Stimulated activated naive CD4-positive, alpha-beta T cell treated with Interleukin-2 at 50 U/mL for 16 hours (primary cell): ENCODE measurements at places on chromosomes 11 and 22.

DNA sequence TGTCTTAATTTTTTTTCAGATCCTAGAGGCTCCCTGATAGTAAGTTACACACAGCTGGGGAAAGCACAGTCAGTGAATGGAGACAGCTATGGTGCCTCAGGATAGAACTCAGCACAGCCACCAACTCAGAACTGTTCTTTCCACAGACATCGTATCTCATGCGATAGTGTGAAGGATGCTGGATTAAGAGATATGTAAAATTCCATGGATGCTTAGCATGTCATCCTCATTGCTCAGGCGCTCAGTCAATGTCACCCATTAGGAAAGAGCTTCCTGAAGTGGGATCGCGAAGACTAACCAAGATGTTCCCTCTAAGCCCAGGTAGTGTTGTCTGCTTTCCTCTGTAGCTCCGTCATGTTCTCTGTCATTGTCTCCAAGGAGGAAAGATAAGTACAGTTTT lies 1000.4 kb downstream of the OPCML start:
- no peak for DNase-seq

DNA sequence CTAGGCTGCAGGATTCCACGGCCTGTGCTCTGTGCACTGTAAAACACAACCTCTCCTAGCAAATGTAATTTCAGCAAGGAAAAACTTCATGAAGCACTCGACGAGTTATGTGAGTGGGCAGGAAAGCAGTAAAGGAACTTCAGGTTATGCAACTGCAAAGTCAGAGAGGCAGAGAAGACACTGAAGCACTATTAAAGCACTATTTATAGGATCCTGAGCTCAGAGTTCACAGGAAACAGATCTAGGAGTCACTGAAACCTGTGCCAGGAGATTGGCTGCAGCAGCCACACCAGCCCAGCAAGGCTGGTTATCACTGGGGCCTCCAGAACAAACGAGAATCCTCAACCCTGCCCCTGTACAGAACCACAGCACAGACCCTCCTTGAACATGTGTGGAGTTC lies 2.5 kb downstream of the SMIM35 start:
- no peak for DNase-seq

GRCh38 chr22:45692549-45692948 lies 20.9 kb downstream of the ATXN10 start:
- no peak for DNase-seq

- no peak for DNase-seq
Measured at GRCh38 chr11:114499756-114500155, 59.9 kb downstream of the NXPE1 start.

DNA sequence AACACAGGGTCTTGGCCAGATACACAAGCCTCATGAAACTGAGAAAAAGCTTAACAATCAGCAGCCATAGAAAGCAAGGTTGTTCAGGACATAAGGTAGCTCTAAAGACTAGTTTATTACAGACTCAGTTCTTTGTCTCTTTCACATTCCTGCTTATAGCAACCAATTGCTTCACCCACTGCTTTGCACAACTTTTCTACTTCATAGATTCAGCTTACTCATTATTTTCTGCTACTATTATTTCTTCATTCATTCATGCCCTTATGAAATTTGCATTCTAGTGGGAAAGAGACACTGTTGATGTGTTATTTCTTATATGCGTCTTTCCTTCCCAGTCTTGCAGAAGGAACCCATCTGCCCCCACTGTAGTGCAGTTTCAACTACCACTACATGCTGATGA lies 4.7 kb downstream of the CCDC34 start:
- DNase-seq: no peak

DNA sequence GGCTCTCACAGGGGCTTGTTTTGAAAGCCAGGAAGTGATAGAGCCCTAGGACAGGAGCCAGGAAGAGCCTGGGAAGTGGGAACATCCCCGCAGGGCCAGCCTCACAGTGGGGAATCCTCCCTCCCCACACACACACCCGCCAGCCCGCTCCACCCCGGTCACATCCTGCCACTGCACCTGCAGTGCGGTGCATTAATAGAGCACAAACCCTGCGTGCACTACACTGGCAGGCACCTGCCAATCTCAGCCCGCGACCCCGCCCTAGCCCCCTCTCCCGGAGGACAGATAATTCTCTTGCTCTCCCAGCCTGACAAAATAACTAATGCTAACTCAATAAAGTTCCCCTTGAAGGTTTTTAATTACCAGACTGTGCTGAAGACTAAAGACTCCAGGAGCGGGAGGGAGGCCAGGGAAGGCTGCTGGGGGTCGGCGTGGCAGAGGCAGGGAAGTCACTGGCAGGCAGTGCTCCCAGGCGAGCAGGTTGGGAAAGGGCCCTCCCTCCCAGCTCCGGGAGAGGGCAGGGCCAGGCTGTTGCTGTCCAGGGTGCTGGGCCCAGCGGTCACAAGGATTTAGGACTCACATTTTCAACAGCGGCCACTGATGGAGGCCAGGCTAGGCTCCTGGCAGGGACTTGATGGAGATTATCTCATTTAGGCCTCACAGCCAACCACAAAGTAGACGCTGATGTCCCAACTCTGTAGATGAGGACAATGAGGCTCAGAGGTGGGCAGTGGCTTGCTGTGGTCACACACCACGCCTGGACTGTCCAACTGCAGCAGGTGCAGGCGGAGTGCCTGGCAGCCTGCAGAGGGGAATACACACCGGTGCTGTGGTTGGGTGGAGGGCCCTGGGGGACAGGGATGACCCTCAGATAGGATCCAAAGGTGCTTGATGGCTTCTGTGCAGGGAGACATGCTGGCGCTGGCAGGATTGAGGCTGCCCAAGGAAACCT lies 23.9 kb upstream of the TCF20 start:
- DNase-seq: no peak

- no peak for DNase-seq
Measured at GRCh38 chr11:36565031-36565610, 2.7 kb upstream of the RAG1 start.

- DNase-seq: no peak
Measured at GRCh38 chr22:24101966-24102365, 79.3 kb upstream of the SUSD2 start.

GRCh38 chr11:15687342-15687741 lies 572.6 kb downstream of the INSC start:
- no peak for DNase-seq

GRCh38 chr11:2443406-2443805 lies 908 bp downstream of the TRPM5 start:
- DNase-seq: no peak

DNA sequence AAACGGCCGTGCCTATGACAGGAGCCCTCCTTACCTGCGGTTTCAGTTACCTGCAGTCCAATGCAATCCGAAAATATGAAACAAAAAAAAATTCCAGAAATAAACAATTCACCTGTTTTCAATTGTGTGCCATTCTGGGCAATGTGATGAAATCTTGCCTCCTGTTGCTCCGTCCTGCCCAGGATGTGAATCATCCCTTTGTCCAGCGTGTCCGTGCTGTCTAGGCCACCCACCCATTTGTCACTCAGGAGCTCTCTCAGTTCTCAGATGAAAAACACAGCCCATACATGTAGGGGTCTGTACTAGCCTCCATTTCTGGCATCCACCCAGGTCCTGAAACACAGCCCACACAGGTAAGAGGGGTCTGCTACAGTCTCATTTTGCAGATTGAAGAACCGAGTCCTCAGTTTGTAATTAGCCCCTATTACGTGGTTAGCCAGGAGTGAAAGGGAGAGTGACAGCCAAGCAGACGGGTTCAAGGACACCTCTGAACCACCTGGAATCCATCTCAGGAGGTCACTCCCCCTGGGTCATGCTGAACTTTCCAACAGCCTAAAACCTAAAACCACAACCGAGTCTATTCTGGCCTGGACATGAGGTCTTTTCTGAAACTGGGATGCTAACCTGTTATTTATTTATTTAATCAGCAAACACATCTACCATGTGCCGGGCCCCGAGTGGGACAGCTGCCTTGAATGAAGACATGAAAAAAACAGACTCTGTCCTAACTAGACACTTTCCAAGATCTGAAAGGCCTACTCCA lies 317.2 kb downstream of the SHANK2 start:
- DNase-seq: no peak

DNA sequence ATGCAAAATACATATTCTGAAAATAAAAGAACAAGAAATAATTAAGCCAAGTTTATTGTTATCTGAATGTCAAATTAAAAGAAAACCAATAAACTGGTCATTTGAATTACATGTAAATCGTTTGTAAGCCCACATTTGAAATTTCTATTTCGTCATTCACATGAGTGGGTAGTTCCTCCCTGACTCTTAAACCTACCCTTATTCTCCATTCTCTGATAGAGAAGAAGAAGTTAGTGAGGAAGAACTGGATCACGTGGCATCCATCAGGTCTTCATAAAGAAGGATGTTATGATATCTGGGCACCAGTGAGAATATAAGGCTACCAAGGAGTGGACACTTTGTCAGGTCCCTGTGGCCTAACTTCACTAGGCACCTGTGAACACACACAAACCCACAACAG lies 328.1 kb downstream of the OPCML start:
- DNase-seq: no peak

DNA sequence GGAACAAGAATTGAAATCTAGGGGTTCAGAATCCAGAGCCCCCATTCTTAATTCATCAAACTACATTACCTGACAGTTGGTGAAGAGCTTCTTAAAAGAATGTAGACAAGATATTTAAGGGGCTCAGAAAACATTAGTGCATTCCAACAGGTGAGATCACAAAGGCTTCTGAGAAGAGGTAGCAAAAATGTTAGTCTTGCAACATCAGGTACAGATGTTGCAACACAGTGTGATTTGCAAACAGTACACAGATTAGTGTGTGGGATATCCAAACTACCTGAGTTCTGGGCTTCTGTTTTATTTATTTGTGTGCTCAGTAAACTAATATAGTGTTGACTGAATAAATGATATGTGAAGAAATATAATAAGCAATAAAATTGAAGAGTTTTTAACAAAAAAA lies 11.8 kb downstream of the CASP4 start:
- no peak for DNase-seq

DNA sequence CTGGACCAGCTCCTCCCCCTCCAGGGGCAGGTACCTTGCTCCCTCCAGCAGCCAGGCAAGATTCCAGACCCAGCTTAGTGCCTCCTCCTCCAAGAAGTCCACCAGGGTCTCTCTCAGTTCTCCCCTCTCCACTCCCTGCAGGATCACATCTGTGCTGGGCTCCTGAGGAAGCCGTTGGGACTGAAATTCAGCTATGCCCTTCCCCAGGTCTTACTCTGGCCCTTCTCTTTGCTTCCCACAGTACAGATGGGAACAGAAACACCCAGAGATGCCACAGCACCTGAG lies 14.6 kb downstream of the WNT7B start:
- DNase-seq: no peak

DNA sequence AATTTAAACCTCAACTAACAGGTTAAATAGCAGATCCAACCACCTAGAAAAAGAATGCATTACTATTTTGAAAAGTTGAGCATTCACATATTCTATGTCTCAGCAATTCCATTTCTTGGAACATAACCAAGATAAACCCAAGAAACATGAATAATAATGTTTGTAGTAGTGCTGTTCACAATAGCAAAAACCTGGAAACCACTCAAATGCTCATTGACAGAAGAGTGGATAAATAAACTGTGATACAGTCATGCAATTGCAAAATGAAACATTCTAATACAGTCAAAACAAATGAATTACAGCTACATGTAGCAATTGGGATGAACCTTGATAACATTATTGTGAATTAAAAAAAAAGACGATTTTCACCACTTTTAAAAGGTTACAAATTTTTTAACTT lies 162.8 kb upstream of the TMEM45B start:
- DNase-seq: no peak

GRCh38 chr11:17141156-17141555 lies 63.7 kb upstream of the RPS13 start:
- DNase-seq: no peak

DNA sequence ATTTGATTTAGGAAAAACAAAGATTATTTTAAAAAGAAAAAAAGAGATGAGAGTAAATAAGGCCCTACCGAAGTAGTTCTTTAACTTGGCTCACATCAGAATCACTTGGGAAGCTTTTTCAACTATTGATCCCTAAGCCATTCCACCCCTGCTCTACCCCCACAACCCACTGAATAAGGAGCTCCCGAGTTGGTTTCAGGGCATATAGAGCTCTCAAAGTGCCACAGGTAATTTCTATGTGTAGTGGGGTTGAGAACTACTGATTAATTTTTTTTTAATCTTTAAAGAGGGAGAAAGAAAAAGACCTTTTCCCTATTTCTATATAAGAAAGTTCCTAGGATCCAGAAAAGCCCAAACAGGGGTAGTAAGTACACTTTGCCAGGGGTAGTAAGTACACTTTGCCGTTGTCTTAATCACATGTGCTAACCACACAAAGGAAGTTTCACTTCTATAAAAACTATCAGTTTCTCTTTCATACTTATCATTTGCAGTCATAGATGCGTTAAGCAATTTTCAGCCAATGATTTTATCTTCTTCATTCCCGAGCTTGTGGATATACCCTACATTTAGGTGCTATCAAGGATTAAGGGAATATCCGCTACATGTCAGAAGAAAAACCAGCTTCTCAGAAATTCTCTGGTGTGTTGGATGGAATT lies 108.4 kb upstream of the ZC3H12C start:
- DNase-seq: no peak

- DNase-seq: no peak
Measured at GRCh38 chr11:46930089-46930488, 6.5 kb upstream of the CSTPP1 start.

GRCh38 chr11:70624598-70624993 lies 226.3 kb downstream of the CTTN start:
- no peak for DNase-seq

- no peak for DNase-seq
Measured at GRCh38 chr11:12834630-12835029, 160.4 kb downstream of the TEAD1 start.

DNA sequence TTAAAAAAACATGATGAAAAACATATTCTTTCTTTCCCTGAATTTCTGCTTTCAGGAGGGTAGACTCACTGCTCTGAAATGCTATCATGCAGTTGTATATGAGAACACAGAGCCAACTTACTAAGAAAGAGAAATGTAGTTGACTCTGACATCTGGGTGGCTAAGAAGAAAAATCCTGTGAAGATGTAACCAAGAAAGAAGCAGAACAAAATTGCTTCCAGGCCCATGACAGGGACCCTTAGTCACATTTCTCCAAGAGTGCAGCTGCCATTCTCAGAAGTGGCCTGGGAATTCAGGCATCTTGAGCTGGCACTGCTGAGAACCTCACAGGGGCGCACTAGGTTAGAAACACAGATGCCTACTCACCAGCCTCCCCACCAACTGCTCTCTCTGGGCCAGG lies 73.6 kb downstream of the RPL27A start:
- no peak for DNase-seq

GRCh38 chr11:46604796-46605195 lies 11.0 kb upstream of the AMBRA1 start:
- DNase-seq: no peak
